ENCODE measurements at places on chromosomes 4 and X. TPM values are rescaled to one million over a fixed set of nuclear protein-coding genes. Genes with fewer than 3 reads are reported as not detected.

FDCSP gene
- not detected for total RNA-seq

CFP gene
- 0.17 TPM for total RNA-seq

FOXR2 gene
- not detected for total RNA-seq

PABPC4L gene
- 0.07 TPM for total RNA-seq

DMRTC1 gene
- total RNA-seq = 0.17 TPM

MAGEB2 gene
- not detected for total RNA-seq

ASB12 gene
- total RNA-seq = not detected

POLR2B gene
- total RNA-seq = 69.1 TPM
